ENCODE measurements at places on chromosomes 1 and 21.

GRCh38 chr1:230948301-230948700 is 30.4 kb downstream of the TTC13 start:
- no peak for DNase-seq

DNA sequence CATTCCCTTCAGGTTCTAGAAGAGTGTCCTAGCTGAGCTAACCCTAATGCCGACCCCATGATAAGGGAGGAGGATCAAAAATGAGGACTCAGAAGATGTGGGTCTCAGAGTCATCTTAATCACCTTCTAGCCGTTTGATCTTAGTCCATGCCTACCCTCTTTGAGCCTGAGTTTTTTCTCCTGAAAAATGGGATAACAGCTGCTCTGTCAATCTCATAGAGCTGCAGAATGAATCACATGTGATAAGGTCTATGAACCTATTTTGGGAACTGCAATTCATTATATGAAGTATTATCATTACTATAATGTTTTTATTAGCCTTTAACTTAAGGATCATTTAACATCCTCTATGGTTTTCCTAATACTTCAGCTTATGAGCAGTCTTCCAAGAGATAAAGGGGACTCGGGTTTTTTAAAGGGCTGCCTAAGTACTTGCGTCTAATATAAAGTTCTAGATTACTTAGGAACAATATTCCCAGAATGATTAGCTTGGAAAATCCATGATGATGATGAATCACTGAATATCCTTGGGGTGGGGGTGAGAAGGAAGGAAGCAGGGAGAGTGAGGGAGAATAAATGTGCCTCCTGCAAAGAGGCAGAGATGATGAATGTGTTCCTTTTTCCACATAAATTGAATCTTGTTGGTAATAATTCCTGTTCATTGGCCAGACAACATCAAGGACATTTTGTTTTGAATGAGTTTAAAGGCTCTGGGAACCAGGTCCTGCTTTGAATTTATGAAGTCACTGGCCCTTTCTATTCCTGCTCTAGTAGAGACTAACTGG is 66.8 kb downstream of the COLGALT2 start:
- DNase-seq: no peak

DNA sequence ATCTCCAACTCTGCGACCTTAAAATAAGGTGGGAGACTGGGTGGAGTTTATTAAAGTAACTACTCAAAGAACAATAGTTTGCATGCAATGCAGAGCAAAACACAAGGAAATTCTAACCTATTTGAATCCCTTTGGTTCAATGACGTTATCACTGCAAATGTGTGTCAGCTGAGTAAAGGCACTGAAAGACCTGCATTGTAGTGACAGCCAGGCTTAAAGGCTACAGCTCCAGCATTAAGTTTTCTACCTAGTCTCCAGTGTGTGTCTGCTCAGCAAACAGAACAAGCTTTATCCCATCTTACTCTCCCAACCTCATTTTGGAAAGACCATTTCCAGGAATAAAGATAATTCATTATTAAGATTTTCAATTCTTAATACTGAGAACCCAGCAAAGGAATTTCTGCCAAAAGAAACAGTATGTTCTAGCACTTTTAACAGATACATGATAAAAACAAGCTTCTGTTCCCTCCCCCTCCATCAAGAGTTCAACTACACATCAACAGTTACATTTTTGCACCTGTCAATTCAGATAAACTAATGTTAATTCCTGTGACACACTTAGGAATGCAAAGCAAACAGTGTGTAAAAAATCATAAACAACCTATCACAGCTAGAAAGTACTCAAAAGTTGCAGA is 14.2 kb downstream of the PTP4A2 start:
- DNase-seq: no peak

GRCh38 chr21:15408089-15408488 is 321.7 kb upstream of the USP25 start:
- no peak for DNase-seq

DNA sequence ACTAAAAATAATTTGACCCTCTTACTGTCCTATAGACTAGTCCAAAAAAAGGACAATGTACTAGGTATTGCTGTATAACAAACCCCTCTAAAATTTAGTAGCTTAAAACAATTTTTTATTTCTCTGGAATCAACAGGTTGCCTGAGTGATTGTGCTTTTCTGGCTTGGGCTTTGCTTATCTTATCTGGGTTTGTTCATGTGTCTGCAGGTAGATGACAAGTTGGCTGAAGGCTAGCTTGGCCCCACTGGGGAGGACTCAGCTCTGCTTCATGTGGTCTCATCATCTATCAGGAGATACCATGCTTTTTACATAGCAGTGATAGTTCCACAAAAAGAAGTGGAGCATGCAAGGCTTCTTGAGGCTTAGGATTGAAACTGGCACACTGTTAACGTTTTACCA is 114.2 kb downstream of the MAN1A2 start:
- no peak for DNase-seq

GRCh38 chr1:99595441-99595840 is 50.5 kb upstream of the PALMD start:
- no peak for DNase-seq

DNA sequence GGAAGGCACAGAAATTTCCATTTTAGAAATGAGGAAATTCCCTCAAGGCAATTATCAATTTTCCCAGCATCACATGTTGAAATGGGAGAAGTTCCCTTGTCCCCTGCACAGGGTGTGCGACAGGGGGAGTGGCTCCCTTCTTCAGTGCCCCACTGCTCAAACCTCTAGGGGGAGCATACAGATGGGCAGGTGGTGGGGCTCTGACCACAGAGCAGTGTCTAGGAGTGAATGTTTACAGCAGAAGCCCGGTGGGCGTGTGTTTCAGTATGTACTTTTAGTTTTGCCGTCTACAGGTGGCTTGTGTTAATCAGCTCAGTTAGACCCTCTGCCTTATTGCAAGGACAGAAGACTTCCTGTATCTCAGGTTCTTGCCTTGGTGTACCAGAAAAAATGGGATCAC is 493.7 kb upstream of the PLXNA2 start:
- DNase-seq: no peak

GRCh38 chr21:43923391-43923790 is 58.4 kb downstream of the AGPAT3 start:
- DNase-seq: no peak

DNA sequence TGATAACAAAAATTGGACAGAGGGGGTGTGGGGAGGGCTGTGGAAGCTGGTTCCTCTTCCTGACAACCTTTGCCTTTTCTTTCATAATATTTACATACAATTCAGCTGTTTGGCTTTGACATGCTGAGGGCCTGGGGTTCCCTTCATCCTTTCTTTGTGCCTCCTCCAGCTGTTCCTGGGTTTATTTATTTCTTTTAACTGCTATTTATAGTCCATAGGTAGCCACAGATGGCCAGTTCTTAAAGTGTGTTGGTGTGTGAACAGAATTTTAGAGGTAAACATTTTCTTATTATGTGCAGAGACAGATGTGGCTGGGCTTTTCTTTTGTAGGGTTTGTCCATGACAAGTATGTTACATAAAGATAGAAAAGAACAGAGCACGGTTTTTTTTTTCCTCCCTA is 34.1 kb upstream of the CNIH3 start:
- DNase-seq: no peak

- no peak for DNase-seq
These were observed 9.6 kb downstream of the DAP3 start for GRCh38 chr1:155698382-155699038.

DNA sequence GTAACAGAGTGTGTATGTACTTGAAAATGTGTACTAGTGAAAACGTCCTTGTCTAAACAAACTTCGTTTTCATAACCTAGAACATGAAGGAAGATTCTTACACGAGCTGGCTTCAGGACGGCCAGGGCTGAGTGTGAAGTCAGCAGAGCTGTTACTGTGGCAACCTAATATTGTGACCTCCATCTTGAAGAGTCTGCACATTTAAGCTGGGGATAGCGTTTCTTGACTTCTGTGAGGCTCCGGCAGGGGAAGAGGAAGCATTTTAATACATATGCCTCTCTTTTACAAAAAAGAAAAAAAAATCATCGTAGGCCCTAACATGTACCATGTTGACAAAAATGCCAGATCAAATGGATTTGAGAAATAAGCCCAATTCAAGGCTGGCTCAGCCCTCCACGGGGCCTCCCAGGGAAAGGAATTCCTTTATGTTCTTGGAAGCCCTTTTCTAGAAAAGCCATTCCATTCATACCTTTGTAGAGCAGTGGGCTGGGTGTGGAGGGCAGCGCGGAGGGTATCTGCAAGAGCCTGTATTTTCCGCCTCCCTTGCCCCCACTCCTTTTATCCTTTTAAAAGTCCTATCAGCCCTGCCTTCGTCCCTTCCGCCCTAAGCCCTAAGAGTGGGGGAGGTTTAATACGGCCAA is 51.1 kb downstream of the SIM2 start:
- no peak for DNase-seq

GRCh38 chr1:109509176-109510134 is at the start of gene AMIGO1:
AMIGO1 (minus strand) TSS chr1:109509727; CDS start chr1:109508912, 815 bp downstream.
- DNase-seq: peak; percentile 75

GRCh38 chr1:163875200-163875926 is 553.6 kb downstream of the NUF2 start:
- DNase-seq: no peak

DNA sequence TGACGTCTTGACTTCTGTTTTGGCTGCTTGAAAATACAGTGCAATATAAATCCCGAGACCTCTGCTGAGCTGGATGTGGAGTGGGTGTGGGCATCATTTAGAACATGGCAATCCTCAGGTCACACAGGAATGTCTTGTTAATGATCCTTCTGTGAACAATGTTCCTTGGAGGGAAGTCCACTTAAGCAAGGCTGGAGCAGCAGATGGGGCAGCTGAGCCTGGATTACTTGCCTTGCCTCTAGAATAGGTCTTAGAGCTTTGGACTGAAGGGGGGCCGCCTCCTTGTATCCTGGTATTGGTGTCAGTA is 926 bp upstream of the SCMH1 start:
- no peak for DNase-seq

DNA sequence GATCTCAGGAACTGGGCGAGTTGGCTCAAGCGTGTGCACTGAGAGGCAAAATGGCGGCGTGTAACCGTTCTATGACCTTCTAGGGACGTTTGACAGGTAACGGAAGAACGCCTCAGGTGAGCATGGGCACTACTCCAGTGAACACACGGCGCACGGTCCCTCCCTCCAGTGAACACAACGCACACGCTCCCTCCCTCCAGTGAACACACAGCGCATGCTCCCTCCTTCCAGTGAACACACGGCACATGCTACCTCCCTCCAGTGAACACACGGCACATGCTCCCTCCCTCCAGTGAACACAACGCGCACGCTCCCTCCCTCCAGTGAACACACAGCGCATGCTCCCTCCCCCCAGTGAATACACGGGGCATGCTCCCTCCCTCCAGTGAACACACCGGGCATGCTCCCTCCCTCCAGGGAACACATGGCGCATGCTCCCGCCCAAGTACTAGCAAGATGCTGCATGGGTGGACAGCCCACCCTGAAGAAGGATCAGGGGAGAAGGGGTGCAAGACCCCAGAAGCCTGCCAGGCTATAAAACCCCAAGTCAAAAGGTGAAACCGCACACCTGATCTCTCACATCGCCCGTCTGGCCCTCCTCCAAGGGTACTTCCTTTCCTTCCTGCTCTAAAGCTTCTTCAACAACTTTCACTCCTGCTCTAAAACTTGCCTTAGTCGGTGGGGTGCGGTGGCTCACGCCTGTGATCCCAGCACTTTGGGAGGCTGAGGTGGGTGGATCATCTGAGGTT is 3.5 kb downstream of the C1orf159 start:
- peak; percentile 54 for DNase-seq

DNA sequence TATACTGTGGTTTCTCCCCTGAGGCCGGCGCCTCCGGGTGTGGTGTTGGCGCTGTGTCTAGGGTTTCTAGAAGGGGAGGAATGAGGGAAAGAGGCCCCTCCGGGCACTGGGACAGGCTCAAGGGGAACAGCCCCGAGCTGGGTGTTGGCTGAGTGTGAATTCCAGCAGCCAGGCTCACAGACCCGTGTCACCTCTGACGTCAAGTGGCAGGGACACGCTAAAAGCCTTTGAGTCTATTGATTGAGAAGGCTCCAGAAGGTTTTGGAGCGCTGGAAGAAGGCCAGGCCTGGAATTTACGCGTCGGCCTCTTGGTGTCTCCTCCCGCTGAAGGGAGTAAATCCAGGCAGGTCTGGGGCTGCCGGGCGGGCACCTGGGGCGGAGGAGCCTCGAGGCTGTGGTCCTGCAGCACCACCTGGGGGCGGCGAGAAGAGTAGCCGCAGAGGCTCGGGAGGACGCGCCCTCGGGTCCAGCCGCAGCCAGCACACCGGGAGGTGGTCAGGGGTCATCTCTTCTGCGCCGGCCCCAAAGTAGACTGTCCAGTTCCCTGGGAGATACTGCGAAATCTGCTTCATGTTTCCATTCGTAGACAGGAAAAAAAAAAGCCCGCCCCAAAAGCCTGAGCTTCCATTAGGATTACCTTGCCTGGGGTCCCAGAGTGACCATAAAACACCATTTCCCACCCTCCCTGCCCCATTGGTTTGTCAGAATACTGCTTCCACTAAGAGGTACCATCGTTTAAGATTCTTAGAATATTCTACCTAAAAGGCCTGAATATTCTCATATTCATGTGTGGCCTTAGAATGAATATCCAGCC is 61.7 kb downstream of the TLR5 start:
- DNase-seq: peak; percentile 64

DNA sequence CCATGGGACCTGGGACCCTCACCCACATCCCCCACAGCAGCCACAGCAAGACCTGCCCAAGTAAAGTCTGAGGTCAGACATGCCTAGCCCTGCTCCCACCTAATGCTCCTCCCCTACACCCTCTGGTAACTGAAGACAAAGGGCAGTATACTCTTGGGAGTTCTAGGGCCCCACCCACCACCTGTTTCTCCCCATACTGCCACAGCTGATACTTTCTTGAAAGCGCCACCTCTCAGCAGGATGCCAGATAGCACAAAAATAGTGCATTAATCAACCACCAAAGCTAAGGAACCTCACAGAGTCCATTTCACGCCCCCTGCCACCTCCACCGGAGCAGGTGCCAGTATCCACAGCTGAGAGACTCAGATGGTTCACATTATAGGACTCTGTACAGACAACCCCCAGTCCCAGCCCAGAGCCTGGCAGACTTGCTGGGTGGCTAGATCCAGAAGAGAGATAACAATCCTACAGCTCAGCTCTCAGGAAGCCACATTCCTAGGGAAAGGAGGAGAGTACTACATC is 238.1 kb downstream of the LRRC40 start:
- DNase-seq: no peak

- DNase-seq: peak; percentile 62
These were observed 244.2 kb upstream of the HOOK1 start for GRCh38 chr1:59570524-59570923.

DNA sequence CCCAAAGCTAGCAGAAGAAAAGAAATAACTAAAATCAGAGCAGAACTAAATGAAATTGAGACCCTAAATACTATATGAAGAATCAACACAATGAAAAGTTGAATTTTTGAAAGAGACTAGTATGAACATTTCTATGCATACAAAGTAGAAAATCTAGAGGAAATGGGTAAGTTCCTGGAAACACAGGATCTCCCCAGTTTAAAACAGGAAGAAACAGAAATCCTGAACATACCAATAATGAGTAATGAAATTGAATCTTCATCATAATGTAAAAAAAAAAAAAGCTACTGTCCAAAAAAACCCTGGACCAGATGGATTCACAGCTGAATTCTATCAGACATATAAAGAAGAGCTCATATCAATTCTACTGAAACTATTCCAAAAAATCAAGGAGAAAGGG is 233.5 kb downstream of the PLPP3 start:
- no peak for DNase-seq

Data from natural killer cell treated with Interleukin-12 subunit alpha and Interleukin-12 subunit beta and Interleukin-15 and Interleukin-18, amount 100 ng/mL, for 72 hours (primary cell).